Stimulated activated CD4-positive, alpha-beta T cell treated with anti-CD3 and anti-CD28 coated beads, Interleukin-12 subunit alpha, Interleukin-12 subunit beta, amount 100 ng/mL, for 24 hours (primary cell): ENCODE measurements at places on chromosomes 3 and 15.

GRCh38 chr15:93801206-93801605, 430.2 kb upstream of the MCTP2 start:
- no peak for DNase-seq

GRCh38 chr3:136954980-136955780, 2.6 kb upstream of the IL20RB start:
- no peak for DNase-seq

DNA sequence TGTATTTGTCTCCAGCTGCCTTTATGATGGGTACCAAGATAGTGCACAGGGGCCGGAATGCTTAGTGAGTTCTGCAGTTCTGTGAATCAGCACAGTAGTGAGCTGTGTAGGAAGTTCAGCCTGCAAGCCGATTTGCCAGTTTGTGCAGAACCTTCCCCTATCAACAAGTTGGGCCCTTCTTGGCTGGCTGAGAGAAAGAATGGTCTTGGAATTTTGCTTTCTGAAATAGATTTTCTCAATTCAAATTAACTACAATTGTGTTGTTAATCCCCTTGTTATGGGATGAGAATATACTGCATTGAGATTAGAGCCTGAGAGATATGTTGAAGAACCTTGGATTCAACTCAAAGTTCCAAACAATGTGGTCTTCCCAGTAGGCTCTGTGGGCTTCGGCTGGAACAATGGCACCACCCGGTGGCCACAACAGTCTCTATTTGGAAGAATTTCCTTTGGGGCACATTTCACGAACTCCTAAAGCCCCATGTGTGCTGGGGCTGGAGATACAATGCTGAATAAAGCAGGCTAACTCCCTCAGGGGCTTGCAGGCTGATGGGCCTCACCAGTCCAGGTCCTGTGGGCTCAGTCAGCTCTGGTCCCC, 59.1 kb downstream of the TRIM42 start:
- DNase-seq, result no peak

DNA sequence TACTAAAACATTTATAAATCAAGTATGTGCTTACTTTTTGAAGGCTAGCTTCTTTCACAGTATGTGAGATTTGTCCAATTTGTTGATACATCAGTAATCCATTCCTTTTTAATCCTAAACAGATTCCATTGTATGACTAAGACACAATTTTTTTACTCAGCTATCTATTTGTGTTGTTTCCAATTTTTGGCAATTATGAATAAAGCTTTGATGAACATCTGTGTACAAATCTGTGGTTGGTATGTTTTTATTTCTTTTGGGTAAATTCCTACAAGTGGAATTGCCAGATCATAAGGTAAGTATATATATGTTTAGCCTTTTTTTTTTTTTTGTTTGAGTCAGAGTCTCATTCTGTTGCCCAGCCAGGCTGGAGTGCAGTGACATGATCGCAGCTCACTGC, 56.2 kb upstream of the VEPH1 start:
- DNase-seq, result no peak

- no peak for DNase-seq
Observed at GRCh38 chr3:18770800-18771199, 345.7 kb upstream of the SATB1 start.

GRCh38 chr3:134066651-134067530, 37.2 kb upstream of the SLCO2A1 start:
- no peak for DNase-seq

DNA sequence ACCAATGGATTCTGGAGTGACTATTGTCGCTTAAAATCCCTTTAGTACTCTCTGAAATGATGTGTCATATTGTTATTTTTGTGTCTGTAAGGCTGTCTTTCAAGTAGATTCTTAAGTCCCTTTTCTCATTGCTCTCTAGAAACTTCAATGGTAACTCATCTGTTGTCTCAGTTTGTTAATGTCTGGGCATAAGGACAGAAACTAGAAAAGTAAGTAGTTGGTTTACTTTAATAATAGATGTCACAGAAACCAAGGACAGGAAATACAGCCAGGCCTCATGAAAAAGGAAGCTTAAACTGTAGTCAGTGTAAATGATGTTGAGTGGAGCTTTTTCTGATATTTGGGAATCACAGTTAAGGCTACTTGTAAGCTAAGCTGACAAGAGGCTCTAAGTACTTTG, 730.2 kb upstream of the DPPA4 start:
- no peak for DNase-seq

- DNase-seq, result no peak
Observed at GRCh38 chr15:83927704-83928391, 273.9 kb downstream of the ADAMTSL3 start.

- no peak for DNase-seq
Observed at GRCh38 chr3:196003611-196004010, 78.3 kb downstream of the TFRC start.

GRCh38 chr15:53115563-53115962, 325.4 kb upstream of the ONECUT1 start:
- DNase-seq, result no peak

DNA sequence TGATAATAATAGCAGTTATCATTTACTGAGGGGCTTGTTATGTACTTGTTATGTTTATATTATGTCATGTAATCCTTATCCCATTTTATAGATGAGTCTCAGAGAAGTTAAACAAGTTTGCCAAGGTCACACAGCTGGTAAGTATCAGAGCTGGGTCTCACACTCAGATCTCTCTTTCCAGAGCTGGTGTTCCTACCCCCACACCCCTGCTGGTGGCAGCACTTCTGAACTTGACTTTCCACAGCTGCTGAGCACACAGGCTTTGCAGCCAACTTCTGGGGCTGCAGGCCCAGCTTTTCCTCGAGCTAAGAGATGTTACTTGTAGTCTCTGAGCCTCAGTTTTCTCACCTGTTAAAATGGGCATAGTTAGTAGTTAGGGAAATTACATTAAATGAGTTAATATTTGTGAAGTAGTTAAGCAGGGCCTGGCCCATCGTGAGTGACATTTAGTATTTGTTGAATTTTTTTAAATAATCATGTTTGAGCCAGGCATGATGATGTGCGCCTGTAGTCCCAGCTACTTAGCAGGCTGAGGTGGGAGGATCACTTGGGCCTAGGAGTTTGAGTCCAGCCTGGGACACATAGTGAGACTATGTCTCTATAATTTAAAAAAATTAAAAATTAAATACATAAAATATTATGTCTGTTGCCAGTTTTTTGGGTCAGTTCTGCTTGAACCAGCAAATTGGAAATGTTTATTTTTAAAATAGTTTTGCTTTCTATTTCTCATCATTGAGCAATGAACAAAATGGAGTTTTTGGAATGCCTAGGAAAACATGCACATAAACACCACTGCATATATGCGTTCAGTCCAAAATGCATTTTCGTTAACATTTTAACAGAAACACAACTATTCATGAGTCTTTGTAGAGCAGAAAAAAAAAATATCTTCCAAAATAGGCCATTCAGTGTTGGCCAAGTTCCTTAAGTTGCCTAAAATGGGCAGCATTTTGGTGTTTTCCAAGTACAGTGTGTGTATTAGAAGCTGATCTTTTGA, 87.3 kb downstream of the SMAD6 start:
- DNase-seq, result no peak

- DNase-seq, result no peak
Observed at GRCh38 chr15:84006421-84006820, 229.2 kb upstream of the GOLGA6L4 start.

DNA sequence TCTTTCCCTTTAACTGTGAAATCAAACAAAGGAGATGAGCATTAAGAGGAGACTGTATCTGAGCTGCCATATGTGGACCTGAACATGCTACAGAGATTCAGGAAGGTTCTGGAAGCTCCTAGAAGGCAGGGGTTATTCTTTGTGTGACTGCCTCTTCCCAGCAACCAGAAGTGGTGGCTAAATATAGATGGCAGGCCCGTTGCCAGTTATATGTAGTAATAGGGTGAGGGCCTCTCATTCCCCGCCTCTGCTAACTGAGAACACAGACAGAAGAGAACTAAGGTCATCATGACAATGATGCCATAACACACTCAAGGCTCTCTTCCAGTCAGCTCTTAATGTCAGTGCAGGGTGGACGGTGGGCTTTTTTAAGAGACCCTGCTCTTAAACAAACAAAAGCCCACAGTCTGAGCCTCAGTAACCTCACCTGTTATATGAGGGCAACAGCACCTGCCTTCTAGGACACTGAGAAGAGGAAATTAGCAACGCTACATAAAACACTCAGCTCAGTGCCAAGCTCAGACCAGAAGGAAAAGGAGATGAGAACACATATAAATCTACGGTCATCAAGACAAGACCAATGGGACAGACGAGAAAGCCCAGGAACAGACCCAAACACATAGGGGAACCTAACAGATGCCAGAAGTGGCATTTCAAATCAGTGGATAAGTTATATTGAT, 22.3 kb downstream of the CFAP92 start:
- no peak for DNase-seq

GRCh38 chr3:109985943-109986555, 648.7 kb upstream of the DPPA4 start:
- no peak for DNase-seq

- no peak for DNase-seq
Observed at GRCh38 chr3:16801223-16801622, 83.5 kb upstream of the PLCL2 start.

DNA sequence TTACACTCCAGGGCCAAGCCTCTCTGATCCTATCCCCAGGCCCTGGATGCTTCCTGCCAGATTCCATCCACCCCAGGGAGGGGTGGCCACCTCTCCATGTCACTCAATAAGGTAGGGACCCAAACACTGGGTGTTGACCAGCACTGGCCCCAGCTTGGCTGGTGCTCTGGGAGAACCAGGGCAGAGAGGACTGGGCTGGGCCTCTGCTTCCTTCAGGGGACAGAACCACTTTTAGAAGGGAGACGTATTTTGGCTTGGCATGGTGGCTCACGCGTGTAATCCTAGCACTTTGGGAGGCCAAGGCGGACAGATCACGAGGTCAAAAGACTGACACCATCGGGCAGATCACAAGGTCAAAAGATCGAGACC, 4.7 kb upstream of the CPLX3 start:
- DNase-seq, result no peak

- no peak for DNase-seq
Observed at GRCh38 chr3:8650583-8651416, 6.2 kb upstream of the SSUH2 start.

- no peak for DNase-seq
Observed at GRCh38 chr15:28901987-28902745, 16.4 kb downstream of the APBA2 start.

- DNase-seq, result no peak
Observed at GRCh38 chr3:108538083-108538482, 27.7 kb upstream of the MYH15 start.

DNA sequence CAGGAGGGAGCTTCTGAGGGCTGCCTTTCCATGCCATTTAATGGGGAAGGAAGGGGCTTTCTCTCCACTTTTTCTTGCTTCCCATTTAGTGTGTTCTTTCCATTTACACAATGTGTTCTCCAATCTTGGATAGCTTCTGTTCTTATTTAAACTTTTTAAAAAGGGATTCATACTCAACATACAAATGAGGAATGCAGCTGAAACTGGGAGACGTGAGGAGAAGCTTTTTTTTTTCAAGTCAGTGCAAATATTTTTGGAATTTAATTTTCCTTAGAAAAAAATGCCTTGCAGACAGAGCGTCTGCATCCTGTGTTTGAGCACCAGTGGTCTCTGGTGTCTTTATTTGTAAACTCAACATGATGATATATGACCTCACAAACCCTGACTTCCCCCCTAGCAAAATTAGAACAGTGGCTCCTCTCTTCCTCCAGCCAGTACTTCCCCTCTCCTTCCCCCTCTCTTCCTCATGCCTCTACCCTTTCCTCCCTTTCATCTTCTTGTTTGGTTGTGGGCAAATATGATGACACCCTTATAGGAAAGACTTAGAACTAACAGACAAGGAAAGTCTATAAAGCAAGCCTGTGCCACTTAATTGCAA, 48.1 kb upstream of the PCSK6 start:
- DNase-seq, result no peak

GRCh38 chr3:14132120-14132519, 7.3 kb downstream of the TMEM43 start:
- DNase-seq, result no peak

DNA sequence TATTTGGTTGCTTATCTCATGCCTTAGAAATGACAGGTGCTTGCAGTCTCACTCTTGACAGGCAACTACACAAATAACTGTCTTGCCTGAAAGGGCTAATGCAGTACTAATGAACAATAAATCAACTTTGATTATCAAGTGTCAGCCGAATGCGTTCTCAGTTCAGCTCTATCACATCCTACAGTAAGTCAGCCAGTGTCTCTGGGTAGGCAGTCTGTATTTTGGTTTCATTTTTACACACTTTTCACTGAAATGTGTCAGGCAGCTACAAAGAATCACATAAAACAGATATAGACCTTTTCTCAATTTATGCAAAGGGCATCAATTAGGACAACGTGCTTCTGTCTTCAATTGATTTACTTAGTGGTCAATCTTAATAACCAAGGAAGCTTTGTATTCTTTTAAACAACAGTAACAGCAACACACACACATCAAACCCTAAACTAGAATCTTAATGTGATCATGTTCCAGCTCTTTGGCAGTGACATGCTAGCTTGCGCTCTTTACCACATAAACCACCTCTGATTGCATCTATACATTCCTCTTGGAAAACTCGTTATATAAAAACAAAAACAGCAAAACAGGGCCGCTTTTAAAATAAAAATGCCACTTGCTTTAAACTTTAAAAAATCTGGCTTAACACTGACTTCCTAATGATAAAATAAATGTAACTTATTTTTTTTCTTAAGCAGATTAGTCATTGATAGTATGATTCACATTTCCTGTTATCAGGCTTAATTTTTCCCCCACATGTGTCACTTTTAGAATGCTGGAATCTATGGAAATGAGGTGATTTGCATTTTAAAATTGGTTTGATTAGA, 520.4 kb downstream of the FOXP1 start:
- no peak for DNase-seq

GRCh38 chr3:146540236-146540635, 4.2 kb downstream of the PLSCR1 start:
- DNase-seq, result no peak

- DNase-seq, result no peak
Observed at GRCh38 chr3:51580418-51580817, 41.9 kb downstream of the RAD54L2 start.

DNA sequence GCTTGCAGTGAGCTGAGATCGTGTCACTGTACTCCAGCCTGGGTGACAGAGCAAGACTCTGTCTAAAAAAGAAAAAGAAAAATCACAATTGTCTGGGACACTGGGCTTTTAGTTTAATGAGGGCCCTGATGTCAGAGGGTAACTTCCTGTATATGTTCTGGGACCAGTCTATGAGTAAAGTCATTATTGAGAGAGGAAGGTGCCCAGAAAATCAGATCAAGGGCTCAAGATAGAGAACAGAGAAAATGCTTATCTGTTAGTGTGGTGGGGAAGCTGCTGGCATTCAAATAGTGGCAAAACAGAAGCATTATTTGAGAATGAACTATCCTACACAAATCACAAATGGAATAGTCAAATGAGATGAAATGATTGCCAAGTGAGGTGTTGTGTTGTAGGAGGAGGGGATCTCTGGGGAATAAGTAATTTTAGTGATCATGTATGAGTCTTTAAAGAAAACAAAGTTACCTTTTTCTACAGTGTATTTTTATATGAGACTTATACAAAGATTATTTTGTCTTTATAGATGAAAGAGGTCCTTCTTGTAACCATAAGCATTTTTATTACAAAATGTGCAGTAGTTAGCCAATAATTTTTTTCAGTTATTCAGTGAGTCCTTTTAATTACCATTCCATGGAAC, 13.4 kb downstream of the ARIH2 start:
- no peak for DNase-seq

GRCh38 chr3:10918011-10918410, 74.5 kb upstream of the SLC6A1 start:
- no peak for DNase-seq
